Mammary epithelial cell (primary cell): ENCODE measurements at places on chromosomes 2 and 18.

DNA sequence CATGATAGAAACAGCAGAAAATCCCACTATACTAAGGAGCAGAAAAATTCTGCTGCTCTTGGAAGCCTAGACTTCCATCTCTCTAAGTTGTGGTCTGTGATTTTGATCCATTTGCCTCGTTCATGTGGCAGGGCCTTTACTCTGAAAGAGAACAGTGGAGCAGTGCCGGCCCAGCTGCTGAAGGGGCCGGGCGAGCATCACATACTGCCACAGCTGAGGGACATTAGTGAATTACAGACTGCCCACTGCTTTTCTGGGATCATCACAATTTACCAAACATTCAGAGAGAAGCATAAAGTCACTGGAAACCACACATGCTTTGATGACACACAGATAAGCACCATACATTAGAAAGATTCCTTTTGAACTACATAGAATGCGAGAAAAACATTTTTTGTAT is 217.0 kb upstream of the BOD1L2 start:
- no peak for DNase-seq

DNA sequence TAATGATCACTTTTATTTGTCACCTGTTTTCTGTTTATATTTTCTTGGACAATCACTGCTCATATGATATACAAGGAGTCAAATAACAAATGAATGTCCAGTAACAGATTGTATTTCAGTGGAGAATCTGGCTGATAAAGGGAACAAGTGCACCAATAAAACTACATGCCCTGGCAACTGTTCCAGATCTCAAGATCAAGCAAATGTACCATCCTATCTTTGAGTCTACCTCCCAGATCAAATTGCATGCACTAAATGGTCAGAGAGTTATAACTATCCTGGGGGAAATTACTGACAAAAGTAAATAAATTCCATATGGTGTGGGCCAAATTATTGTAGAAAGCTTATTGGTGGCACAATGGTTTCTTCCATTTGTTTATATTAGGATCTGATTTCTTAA is 452.8 kb downstream of the MBD2 start:
- no peak for DNase-seq

GRCh38 chr2:18399601-18400000 is 160.9 kb downstream of the RDH14 start:
- peak; percentile 40 for DNase-seq

DNA sequence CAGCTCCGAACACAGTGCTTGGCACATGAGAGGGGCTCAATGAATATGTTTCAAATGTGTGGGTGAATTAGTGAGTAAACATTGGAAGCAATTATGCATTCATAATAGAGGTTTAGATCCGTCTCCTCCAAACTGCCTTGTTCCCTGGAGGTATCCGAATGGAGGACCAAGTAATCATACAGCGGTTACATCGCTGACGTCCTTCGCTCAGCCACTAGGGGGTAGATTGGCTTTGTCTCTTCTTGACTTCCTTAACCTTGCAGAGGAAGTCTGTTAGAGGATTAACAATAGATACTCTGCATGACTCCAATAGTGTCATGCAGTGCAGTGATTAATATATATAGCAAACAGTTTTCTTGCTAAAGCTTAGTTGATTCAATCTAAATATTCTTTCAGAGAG is 517.0 kb downstream of the PTPRM start:
- DNase-seq, result peak; percentile 46

- DNase-seq, result no peak
Measured at GRCh38 chr2:201929281-201930026, 104.2 kb upstream of the FZD7 start.

DNA sequence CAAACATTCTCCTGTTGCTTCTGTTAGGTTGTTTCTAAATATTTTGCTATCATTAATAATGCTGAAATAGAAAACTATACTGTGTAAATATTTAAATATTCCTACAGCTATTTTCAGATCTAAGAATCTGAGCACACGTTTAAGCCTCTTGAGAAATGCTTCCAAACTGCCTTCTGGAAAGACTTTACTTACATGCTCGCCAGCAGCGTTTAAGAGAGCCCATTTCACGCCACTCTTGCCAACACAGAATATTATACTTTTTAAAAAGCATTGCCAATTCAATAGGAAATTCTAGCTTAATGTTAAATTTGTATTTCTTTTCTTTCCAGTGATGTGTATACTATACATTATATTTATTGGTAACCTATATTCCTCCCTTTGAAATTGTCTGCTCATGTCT is 92.0 kb downstream of the TMEM163 start:
- no peak for DNase-seq

- DNase-seq, result no peak
Measured at GRCh38 chr2:138396843-138397242, 104.7 kb upstream of the SPOPL start.

DNA sequence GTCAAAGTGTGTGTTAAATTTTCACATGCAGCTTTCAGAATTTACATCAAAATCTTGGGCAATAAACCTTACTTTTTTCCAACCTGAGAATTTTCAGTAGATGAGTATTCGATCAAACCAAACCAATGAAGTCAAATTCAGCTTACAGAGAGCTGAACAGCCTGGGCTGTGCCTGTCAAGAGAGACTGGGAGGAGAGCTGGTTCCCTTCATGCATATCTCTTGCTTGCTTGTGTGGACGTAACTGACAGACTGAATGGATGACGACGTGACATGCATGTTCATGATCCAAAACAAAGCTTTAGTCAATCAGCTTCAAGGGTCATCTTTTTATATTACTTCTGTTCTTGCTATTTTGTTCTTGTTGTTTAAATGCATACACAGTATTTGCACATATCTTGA is 145.2 kb downstream of the GALNT3 start:
- no peak for DNase-seq

- no peak for DNase-seq
Measured at GRCh38 chr18:55147791-55148190, 188.5 kb upstream of the CCDC68 start.

DNA sequence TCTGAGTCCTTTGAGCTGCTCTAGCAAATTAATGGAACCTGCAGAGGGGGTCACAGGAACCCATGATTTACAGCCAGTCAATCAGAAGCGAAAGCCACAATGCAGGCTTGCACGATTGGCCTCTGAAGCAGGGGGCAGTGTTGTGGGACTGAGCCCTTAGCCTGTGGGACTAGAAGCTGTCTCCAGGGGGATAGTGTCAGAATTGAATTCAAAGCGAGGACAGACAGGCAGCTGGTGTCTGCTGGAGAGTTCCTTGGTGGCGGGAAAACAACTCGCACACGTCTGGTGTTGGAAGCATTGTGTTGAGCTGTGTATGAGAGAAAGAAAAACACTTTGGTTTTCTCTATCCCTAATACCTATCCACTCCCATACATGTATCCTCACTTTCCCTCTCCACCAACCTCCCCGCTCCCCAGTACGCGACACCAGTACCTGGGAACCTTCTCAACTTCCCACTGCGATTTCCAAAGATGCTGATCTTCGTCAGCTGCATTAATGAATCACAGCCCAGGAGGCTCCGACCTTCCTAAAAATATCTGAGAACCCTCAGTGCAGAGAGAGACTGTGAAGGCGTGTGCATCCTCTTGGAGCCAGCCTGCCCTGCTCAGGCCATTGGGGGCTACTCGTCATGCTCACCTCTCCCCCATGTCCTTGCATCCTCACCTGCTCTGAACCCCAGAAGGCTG is 88.2 kb downstream of the HS1BP3 start:
- no peak for DNase-seq

- no peak for DNase-seq
Measured at GRCh38 chr2:208929894-208930427, 493.9 kb upstream of the MAP2 start.

GRCh38 chr2:16641509-16641908 is 24.1 kb downstream of the CYRIA start:
- no peak for DNase-seq

DNA sequence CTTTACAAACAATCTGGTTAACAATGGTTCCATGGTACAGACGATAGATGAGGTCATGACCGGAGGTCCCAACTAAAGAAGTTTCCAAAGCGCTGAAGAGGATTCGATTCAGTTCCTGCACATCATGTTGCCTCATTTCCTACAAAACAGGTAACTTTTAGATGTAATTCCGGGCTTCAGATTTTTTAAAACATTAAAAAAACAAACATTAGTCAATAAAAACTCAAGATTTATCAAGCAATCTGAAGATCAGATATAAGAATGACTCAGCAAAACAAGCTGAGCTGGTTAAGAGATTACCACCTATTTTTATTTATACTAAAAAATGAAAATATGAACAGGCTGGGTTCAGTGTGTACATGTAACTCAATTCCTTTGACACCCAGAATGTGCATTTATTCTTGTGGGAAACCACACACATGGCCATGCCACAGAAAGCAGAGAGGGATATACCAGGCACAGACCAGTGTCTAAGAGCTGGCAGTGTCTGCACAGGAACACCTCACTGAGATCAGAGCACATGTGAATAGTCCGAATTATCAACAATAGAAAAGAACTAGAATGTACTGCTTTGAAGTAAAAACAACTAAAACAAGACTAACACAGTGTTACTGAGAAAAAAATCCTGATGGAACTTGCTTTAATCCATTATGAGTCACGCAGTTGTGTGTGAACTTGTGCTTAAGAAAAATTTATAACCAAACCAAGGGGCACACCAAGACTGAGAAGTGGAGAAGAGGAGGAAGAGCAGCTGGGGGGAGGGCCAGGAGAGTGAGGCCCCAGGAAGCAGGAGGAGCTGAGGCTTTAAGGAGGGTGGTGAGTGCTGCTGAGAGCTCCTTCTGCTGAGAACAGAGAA is 9.5 kb downstream of the USP40 start:
- DNase-seq, result peak; percentile 92

DNA sequence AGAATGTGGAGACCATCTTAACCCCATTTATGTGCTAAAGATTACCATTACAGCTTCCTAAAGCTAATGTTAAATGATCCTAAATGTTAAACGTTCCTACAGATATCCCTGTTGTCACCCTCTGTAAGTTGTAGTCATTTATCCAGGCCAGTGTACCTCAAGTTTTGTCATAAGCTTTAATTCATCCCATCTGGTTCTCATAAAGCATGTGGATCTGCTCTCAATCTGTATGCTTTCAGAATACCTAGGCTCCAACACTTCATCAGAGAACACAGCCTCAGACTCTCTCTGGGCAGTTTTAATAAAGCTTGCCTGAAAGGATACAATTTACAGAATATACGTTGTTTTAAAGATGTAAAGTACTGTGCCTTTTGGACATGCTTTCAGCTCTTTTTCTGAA is 4.2 kb upstream of the CCDC178 start:
- DNase-seq, result no peak

GRCh38 chr2:95052307-95052706 is 26.8 kb downstream of the MAL start:
- DNase-seq, result peak; percentile 93

DNA sequence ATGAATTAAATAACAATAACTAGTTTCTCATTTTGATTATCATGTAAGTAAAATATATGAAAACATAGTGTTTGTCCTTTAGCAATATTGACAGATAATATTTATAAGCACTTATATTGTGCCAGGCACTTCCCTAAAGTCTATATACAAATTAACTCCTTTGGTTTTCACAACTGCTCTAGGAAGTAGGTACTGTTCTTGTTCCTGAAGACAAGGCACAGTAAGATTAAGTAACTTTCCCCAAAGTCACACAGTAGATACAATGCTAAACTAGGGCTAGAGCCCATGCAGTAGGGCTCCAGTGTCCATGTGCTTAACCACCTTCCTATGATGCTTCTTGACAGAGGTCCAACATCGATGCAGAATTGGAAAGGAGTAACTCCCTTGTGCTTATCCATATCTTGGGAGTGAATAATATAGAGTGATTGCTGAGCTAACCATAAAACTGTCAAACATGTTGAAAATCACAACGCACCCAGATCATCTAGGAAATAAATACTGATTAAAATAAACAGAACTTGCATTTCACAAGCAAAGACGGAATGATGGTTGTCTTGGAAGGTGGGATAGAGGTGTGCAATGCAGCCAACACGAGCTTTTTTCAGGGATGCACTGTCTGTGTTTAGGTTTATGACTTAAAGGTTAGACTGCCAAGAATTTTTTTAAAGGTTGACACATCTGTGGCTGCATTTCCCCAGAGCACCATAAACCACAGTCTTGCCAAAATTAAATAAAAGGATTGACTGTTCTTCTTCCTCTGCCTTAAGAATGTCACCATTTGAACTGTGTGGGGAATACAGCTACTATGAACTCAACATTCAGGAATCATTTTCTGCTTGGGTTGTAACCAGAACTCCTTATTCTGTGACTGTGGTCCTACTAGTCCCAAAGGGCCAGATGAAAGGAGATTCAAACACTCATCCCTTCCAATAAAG is 80.8 kb downstream of the ANKRD44 start:
- peak; percentile 64 for DNase-seq

- DNase-seq, result no peak
Measured at GRCh38 chr2:132984731-132985130, 314.7 kb upstream of the LYPD1 start.

DNA sequence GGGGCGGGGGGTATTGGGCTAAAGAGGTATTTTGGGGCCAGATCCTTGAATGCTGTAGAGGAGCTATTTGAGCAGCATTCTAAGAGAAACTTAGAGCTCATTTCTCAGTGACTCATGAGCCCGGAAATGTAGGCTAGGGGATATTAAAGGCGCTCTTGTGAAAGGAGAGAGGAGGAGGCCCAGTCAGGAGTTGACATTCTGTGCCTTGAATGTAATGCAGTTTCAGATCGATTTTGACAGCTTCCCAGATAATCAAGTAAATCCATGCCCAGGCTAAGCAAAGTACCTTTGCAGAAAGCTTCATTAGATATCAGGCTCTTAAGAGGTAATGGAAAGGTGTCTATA is 1.5 kb downstream of the CAB39 start:
- DNase-seq, result peak; percentile 72

DNA sequence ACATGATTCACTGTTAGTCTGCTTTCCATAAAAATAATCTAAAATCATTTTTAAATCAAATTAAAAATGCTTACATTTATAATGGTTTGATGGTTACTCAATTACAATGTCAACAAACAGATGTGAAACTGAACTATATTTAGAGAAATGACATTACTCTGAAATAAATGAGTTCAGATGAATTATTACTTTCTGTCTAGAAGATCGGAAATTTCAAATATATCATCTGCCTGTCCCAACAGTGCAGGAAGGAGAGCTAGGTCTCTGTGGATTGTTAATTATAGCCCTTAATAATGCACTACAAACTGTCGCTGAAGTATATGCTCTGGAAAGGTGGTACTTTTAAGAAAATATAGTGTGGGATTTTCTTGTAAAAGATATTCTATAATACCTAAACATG is 109.8 kb downstream of the DSEL start:
- no peak for DNase-seq

DNA sequence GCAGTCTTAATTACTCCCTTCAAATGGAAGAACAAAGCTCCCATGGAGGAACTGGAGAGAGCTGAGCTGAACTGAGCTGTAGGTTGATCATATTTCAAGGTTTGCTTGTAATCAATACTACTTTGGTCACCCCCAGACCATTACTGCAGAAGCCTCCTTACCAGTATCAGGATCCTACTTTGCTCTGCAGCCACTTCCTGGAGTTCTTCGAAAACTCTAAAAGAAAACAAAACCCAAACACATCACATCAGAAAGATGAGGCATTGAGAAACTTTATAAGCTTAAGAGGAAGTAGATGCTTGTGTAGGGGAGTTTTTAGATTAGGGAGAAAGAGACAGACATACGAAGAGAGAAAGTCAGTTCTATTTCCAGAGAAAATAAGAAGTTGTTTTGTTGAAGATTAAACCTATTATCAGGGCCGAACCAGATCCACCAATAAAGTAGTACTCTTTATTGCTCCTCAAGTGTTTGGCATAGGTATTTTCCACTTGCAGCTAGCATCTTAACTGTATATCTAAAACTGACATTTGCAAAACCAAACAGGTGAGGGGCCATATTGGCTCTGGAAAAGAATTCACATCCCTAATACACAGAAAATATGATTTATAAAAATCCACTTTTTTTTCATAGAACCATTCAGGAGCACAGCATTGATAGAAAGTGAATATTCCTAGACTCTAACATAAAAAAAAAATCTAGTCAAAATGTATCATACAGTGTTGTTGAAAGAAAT is 166.9 kb upstream of the KLF7 start:
- no peak for DNase-seq
